ENCODE measurements at places on chromosomes 5 and 9. TPM values are rescaled to one million over a fixed set of nuclear protein-coding genes. Genes with fewer than 3 reads are reported as not detected.

GRCh38 chr9:86098824-86099700 is at the start of gene GOLM1:
GOLM1 (minus strand) TSS chr9:86099558; CDS start chr9:86079320, 20,238 bp downstream.
- DNase-seq, result peak; percentile 89

GRCh38 chr5:172800088-172800551 is 29.1 kb upstream of the DUSP1 start:
- DNase-seq, result peak; percentile 62

DNA sequence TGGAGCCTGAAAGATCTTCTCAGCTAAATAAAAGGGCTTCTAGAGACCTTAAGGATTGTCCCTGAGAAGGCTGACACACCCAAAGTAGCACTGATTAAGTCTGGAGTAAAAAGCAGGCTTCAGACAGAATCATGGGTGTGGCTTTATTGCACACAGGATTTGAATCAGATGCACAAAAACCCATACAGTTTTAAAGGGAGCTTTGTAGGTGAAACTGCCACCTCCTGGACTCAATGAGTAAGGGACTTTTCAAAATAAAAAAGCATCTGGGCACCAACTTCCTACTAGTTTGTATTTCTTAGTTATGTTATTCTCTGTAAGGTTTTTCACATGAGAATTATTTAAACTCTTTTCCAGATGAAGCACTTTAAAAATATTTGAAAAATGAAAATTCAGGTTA is 129.4 kb downstream of the EDIL3 start:
- DNase-seq, result no peak

The DAPK1 gene
- 21.3 TPM for polyA plus RNA-seq

The C9orf152 gene
- 0.20 TPM for polyA plus RNA-seq

- DNase-seq, result no peak
Measured at GRCh38 chr5:66850354-66851075, 254.3 kb downstream of the MAST4 start.

- DNase-seq, result peak; percentile 77
Measured at GRCh38 chr5:143063175-143063970, 293.2 kb downstream of the ARHGAP26 start.

The GLIPR2 gene
- 159 TPM for polyA plus RNA-seq

DNA sequence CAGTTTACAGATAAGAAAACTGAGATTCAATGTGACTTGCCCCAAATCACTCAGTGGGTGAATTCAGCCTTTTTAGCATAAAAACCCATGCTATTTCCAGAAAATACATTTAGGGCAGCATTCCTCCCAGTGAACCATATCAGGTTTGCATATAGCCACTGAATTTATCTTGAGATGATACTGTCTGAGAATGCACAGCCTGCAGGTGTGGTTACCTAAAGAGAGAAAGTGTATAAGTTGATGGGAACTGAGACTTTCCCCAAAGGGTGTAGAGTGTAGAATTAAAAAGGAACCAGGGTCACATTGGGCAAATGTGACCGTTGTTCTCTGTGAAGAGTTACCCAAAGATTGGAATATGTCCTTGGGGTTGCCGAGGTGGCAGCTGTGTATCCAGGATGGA is 100.0 kb upstream of the PIK3R1 start:
- DNase-seq, result no peak

The GFI1B gene
- polyA plus RNA-seq, result 0.74 TPM

- DNase-seq, result peak; percentile 96
Measured at GRCh38 chr9:33187519-33188218, 20.5 kb upstream of the B4GALT1 start.

DNA sequence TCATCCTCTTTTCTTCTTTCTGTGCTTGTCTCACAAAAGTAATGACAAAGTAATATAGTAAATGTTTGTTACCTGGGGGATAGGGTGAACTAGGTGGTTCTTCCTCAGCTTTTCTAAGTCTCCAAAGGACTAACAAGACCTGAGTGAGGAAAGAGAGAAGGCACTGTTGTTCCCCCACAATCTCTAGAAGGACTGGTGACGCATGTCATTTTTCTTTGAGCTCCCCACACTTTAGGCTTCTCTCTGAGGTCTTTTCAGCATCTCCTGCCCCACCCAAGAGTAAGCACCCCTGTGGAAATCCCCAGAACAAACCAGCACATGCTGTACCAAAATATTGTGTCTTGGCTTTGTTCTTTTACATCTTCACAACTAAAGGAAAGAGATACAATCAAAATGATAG is 2.4 kb upstream of the IL7R start:
- DNase-seq, result no peak

GRCh38 chr5:42583322-42583721 is 160.1 kb downstream of the GHR start:
- peak; percentile 73 for DNase-seq

GRCh38 chr9:127927201-127927987 is 3.2 kb downstream of the PIP5KL1 start:
- no peak for DNase-seq

The NR5A1 gene
- not detected for polyA plus RNA-seq

Data from muscle of leg (tissue), 16 donors.